ENCODE measurements at places on chromosomes 16 and 17.

- DNase-seq: no peak
Measured at GRCh38 chr17:12743046-12743445, 46.3 kb upstream of the ARHGAP44 start.

DNA sequence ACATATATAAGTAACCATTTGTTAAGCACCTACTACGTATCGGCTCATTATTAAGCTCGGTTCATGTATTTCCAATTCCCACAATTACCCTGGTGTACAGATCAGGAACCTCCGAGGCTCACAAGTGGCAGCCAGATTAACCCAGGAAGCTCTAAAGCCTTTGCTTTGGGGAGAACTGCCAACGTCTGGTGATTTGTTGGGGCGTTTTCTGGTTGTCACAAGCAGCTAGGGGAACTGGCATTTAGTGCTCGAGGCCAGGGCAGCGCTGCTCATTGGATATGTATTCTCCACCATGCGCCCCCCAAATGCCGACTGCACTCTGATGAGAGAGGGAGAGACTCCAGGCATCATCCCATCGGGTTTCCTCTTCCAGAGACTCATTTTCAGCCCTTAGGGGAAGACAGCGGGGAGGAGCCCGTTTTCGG lies 541 bp downstream of the ZNF18 start:
- DNase-seq: peak; percentile 37

DNA sequence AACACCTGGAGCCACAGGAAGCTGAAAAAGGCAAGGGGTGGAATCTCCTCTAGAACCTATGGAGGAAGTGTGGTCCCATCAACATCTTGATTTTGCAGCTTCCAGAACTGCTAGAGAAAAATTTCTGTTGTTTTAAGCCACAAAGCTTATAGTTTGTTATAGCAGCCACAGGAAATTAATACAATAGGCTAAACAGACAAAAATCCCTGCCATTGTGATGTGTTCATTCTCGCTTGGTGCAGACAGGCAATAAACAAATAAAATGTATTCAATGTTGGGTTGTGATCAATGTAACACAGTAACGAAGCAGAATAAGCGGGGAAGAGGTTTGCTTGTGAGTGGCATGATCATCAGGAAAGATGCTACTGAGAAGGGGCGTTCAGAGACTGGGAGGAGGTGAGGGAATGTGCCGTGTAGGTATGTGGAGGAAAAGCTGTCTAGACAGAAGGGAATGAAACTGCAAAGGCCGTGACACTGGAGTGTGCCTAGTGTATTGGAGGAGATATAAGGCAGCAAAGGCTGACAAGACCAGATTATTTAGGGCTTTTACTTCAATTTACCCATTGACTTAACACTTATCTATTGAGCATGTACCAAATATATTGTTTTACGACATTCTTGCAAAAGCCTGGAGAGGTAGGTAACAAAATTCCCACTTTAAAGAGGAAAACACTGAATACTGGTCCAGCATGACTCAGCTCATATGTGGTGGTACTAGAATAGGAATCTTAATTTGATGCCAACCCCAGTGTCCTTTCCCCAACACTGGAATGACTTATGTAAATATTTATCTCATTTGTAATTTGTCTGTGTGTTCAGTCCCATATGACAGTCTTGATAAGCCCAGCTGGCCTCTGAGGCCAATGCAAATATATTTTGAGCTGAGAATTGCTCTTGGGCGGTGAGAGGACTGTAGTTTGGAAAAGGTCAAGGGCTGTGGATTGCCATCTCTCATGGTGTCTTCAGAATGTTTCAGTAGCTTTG lies 375.9 kb downstream of the CDH13 start:
- DNase-seq: no peak

DNA sequence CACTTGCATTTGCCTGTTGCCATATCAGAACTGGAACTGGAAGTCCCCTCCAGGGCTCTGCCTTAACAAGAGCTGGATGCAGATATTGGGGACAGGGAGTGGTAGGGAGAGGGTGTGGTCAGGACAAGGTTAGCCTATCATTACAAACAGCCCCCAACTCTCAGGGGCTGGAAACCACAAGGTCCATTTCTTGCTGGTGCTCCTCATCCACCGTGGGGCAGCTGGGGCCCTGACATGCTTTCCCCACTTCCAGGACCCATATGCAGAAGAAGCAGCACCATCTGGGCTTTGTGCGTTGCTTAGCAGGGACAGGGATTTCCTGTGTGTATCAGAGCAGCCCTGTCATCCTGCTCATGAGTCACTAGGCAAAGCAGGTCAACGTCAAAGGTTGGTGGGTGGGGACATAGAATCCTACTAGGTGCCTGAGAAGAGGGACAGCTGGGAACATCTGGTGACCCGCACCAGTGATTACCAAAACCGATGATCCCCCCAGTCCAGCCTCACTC lies 26.9 kb downstream of the RGS9 start:
- no peak for DNase-seq

- no peak for DNase-seq
Measured at GRCh38 chr17:7992516-7992915, 9.9 kb upstream of the GUCY2D start.

- DNase-seq: no peak
Measured at GRCh38 chr16:920717-921116, 50.1 kb downstream of the LMF1 start.

DNA sequence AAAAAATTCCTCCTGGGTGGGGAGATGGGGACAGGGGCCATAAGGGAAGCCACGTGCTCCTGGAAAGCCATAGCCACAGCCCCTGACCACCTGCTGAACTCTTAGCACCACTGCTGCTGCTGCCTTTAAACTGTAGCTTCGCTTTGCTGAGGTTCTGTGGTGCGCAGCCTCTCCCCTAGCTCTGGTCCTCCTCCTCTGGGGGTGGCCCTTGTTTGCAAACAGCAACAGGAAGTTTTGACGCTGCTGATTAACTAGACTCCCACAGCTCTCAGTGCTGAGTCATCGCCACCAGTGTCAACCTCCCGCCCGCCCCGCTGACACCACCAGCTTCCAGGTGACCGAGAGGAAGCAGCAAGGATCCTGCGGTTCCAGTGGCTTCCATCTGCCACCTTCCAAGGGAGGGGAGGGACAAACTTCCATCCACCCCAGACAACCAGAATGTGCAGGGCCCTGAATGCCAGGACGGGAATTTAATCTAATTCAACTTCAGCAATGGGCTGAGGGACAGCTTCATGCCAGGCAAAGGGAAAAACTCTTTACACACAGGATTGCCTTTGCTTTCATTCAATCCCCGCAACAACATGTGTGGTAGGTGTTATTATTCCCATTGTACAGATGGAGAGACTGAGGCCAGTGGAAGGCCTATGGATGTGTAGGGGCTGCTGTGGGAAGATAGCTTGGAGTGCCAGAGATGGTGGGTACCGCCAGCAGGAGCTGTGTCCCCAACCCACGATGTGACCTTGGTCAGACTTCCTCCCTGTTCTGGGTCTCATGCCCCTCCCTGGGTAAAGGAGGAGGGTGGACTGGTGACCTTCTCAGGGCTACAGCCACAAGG lies 8.1 kb upstream of the KIFC3 start:
- peak; percentile 33 for DNase-seq

- no peak for DNase-seq
Measured at GRCh38 chr17:2545393-2545792, 33.7 kb upstream of the METTL16 start.

GRCh38 chr16:69741951-69742904 lies 12.5 kb downstream of the NOB1 start:
- DNase-seq: no peak

DNA sequence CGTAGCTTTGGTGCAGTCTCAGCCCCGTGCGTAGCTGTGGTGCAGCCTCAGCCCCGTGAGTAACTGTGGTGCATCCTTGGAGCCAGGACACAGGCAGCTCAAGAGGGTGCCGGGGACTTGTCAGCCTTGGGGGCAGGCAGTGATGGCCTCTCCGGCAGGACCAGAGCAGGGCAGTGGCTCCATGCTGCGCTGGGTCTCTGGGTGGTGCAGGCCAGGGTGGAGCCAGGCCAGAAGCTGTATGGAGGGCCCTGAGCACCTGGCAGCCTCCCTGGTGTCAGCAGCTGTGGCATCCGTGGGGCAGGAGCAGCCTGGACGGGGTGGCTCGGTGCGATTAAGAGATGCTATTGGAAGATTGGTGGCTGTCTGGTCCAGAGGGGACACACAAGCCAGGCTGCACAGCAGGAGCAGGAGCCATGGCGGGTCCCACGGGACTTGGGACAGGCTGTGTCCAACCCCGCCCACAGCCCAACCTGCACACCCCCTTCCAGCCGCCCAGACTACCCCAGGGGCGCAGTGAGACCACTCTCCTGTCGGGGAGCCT lies 28.3 kb upstream of the CDH15 start:
- DNase-seq: no peak

DNA sequence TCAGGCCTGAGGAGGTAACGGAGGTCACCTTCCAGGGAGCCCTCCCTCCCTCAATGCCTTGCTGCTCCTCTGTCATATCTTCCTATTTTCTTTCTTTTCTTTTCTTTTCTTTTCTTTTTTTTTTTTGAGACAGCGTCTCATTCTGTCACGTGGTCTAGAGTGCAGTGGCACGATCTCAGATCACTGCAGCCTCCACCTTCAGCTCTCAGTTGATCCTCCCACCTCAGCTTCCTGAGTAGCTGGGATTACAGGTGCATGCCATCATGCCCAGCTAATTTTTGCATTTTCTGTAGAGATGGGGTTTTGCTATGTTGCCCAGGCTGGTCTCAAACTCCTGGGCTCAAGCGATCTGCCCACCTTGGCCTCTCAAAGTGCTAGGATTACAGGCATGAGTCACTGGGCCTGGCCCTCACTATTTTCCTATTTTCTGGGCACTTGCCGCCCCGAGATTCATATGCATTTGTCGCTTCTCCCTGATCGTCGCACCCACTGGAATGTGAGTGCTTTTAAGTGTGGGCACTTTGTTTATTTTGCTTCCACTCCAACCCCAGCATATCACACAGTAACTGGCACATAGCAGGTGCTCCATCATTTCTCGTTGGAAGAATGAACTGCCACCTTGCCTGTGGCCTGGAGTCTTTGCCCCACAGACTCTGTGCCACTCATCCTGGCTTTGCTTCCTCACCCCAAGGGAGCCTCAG lies 31.7 kb downstream of the CPNE2 start:
- DNase-seq: no peak

DNA sequence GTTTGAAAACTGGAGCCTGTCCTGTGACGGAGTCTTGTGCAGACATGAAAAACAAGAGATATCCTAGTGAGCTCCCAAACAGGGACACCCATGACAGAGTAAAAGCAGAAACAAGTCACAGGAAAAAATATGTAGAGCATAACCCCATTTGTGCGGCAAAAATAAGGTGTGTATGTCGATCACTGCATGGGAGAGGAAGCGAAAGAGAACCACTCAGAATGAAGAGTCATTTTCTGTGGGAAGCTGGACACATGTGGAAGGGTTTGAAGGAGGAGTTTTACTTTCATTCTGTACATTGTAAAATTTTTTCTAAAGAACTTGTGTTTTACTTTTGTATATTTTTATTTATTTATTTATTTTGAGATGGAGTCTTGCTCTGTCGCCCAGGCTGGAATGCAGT lies 72.1 kb downstream of the JPH3 start:
- no peak for DNase-seq

DNA sequence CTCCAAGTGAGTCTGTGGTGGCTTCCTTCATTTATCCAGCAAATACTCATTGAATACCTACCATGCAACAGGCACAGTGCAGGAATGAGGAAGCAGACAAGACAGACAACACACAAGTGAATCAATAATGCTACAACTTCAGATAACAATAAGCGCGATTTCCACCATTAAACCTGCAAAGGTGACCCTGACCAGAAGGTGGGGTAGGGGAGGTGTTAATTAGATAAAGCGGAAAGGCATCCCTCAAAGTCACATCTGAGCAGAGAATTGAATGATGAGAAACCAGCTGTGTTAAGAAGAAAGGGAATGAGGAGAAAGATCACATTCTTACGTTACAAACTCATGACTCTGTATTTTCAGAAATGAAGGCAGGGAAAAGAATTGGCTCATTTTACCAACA lies 26.3 kb downstream of the ZZEF1 start:
- DNase-seq: no peak

GRCh38 chr17:15406081-15406480 lies 61.3 kb downstream of the CDRT4 start:
- no peak for DNase-seq

- DNase-seq: no peak
Measured at GRCh38 chr17:68804777-68805520, 150.2 kb downstream of the ABCA8 start.
